Kidney glomerular epithelial cell (primary cell): ENCODE measurements at places on chromosomes 11 and 22.

DNA sequence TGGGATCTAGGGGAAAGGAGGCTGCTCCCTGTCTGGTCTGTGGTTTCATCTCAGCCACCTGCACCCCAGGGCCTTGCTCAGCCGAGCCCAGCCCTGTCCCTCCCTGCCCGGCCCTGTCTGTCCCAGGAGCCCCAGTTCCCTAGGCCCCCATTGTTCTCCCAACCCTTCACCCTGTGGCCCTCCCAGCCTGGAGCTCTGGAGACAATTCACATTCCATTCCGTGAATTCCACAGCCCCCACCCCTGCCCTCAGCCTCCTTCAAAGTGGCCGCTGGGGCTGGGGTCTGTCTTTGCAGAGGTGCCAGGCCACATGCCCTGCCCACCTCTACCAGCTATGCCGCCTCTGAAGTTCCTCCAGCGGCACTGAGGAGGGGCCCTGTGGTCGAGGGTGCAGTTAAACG, 77.9 kb upstream of the WNT11 start:
- DNase-seq = no peak

GRCh38 chr11:75771646-75772410, 3.2 kb downstream of the DGAT2 start:
- no peak for DNase-seq

GRCh38 chr11:109658190-109658589, 236.2 kb downstream of the C11orf87 start:
- no peak for DNase-seq

DNA sequence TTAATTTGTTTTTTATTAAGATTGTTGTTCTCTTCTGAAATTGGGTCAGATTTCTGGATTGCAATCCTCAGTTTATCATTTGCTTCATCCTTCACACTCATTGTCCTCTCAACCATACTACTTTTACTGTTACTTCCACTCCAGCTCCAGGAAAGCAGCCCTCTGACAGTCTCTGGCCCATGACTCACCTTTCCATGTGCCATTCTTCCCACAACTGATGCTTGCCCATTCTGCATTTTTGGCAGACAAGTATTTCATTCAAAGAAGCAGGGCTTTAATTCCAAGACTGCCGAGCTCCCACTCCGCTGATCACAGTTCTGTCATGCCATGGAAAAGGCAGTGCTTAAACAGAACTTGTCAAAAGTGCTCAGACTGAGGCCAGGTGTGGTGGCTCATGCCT, 139.2 kb downstream of the WNT11 start:
- DNase-seq = no peak

- no peak for DNase-seq
Observed at GRCh38 chr22:39528080-39528661, 4.4 kb downstream of the RPS19BP1 start.

- DNase-seq = peak; percentile 79
Observed at GRCh38 chr11:67262731-67263675, 3.3 kb upstream of the GRK2 start.

GRCh38 chr11:10918698-10919097, 60.8 kb upstream of the ZBED5 start:
- DNase-seq = no peak

DNA sequence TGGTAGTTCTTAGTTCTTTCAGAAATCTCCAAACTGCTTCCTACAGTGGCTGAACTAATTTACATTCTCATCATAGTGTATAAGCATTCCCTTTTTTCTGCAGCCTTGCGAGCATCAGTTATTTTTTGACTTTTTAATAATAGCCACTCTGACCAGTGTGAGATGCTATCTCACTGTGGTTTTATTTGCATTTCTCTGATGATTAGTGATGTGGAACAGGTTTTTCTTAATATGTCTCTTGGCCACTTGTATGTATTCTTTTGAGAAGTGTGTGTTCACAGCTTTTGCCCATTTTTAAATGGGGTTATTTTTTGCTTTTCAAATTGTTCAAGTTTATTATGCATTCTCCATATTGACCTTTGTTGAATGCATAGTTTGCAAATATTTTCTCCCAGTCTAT, 459.3 kb downstream of the NTM start:
- DNase-seq = no peak

DNA sequence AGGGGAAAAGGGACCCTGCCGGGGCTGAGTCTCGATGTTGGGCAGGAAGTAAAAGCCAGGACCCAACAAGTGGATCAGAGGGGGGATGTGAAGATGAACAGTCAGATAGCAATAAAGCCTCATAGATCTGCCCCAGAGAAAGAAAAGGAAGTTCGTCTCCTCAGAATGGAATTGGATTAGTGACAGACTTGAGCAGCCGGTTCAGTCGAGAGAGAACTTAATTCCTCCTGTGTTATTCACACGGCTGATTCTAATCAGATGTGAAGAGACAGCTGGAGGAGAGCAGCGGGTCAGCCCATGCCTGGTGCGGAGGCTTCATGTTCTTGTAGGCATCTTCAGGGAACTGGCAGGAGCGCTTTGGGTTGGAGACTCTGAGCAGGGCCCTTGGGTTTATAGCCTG, 29.3 kb upstream of the CABP7 start:
- DNase-seq = no peak

DNA sequence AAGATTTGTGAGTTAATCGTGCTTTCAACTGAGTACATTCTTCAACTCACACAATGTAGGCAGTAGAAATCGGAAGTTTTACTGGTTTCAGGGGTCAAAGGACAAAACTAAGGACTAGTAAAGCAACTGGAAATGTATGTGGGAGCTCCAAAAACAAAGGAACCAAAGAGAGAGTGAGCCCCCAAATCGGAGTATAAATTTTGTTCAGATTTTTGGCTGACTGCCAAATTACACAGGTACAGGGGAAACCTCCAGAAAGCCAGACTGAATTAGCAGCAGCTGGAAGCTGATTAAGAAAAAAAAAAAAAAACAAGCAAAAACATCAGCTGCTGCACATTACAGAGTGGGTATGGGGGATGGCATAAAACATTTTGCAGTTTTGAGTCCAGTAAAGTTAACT, 75.2 kb upstream of the GNAZ start:
- no peak for DNase-seq

DNA sequence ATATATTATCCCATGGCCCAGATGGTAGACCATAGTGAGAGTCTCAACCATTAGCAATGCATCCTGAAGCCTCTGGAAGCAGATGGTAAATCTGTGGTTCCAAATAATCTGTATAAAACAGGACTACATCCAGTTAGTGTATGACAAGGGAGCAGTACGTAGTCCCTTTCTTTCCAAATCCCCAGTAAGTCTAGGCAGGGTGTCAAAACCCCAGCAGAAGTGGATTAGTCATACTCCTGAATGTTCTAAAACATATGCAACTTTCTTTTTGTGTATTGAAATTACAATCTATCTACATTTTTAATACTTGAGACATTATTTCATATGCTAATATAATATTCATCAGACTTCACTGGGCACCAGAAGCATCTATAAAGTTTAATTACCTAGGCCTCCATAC, 295.1 kb upstream of the ANO5 start:
- no peak for DNase-seq

DNA sequence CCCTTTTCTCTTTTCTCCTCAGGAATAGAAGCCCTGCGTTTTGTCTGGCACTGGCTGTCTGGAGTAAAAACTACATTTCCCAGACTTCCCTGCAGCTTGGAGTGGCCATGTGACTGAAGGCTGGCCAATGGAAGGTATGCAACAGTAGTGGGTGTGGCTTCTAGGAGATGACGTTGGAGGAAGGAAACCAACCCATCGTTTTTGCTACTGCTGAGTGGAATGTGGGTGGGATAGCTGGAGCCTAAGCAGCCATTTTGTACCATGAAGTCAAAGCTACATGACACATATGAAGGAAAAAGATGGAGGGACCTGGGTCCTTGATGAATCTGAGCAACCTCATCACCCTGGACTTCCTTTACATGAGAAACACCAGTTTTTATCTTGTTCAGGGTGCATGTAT, 19.6 kb downstream of the FGF3 start:
- no peak for DNase-seq

DNA sequence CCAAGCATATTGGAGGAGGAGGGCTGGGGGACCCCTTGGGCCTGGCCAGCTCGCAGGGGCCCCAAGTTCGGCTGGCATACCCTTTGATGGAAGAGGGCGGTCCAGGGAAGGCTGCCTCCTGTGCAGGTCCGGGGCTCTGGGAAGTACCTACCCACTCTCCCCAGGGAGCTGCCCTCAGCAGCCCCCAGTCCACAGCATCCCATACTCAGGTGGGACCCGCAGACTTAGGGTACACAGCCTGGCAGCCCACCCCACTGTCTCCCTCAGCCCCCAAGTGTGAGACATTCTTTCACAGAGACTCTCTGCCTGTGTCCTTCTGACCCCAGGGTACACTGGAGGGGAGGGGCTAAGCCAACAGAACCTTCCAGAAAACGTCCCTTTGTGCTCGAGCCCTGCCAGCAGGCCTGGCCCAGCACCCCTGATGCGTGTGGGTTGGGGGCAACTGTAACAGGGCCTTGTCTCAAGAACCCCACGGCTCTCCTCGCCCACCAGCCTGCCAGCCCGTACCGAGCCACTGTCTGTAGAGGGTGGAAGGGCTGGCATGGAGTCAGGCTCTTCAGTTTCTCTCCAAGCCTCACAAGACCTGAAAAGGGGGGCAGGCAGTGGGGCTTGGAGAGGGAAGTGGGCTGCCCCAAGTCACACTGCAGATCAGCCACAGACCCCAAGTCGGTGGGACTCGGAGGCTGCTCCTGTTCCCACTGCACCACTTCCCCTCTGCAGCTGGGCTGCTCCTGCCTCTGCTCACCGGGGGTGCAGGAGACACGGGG, 7.0 kb upstream of the TNFRSF13C start:
- DNase-seq = no peak

- no peak for DNase-seq
Observed at GRCh38 chr11:131584785-131585592, 214.6 kb downstream of the NTM start.

DNA sequence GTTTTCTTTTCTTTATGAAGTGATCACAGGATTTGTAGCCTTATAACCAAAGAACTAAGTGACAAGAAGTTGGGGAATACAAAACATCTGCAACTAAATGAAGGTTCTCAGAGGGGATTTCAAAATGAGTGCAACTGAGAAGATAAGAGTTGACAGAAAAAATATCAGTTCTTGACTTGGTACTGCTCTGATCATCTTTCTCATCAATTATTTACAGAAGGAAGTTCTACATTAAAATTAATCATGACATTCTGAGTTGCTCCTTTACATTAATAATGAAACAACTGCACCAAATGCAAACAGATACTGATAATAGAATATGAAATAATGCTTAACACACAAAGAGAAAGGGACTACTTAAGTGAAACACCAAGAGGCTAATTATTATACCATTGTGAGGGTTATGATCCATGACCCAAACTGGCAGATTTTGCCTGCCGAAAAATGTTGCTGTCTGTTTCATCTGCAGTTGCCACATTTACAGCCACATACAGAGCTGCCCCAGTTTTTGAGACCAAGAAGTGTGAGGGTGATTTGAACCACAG, 561.9 kb upstream of the ANO5 start:
- DNase-seq = no peak

- peak; percentile 82 for DNase-seq
Observed at GRCh38 chr11:130403271-130403804, 25.1 kb downstream of the ADAMTS8 start.

DNA sequence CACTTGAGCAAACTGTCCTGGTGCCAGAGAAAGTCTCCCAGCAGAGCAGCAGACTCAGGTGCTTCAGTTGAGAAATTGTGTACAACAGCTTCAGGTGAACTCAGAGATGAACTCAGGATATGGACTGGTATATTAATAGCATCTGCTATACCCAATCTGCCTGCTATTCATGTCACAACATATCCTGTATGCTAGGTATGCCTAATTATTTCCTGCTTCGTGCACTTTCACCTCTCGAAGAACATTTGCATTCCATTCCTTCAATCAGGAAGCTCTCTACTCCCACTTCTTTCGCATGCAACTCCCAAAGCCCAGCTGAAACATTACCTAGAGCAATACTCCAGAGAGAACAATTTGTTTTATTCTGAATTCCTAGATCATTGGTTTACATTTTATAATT, 207.7 kb downstream of the KCNA4 start:
- DNase-seq = peak; percentile 55

- DNase-seq = no peak
Observed at GRCh38 chr11:106399624-106400023, 322.2 kb downstream of the AASDHPPT start.

DNA sequence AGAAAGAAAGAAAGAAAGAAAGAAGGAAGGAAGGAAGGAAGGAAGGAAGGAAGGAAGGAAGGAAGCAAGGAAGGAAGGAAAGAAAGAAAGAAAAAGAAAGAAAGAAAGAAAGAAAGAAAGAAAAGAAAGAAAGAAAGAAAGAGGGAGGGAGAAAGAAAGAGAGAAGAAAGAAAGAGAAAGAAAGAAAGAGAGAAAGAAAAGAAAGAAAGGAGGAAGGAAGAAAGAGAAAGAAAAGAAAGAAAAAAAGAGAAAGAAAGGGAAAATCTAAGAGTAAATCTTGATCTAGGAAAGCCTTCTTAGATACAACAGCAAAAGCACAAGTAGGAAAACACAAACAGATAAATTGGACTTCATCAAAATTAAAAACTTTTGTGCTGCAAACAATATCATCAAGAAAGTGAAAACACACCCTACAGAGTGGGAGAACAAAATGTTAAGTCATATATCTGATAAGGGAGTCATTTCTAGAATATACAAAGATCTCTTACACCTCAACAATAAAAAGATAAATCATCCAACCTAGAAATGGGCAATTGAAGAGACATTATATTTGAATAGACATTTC, 116.8 kb upstream of the FGF3 start:
- DNase-seq = no peak

GRCh38 chr22:17575681-17576080, 12.4 kb downstream of the SLC25A18 start:
- DNase-seq = no peak

GRCh38 chr11:100638648-100639047, 48.4 kb upstream of the ARHGAP42 start:
- DNase-seq = no peak
